Tibial nerve (tissue), 4 donors: ENCODE measurements at places on chromosomes 6 and 20.

GRCh38 chr6:105522626-105523322 is 119.9 kb upstream of the PREP start:
- DNase-seq = no peak

- DNase-seq = no peak
These were observed 2.6 kb downstream of the TFEB start for GRCh38 chr6:41732591-41733359.

DNA sequence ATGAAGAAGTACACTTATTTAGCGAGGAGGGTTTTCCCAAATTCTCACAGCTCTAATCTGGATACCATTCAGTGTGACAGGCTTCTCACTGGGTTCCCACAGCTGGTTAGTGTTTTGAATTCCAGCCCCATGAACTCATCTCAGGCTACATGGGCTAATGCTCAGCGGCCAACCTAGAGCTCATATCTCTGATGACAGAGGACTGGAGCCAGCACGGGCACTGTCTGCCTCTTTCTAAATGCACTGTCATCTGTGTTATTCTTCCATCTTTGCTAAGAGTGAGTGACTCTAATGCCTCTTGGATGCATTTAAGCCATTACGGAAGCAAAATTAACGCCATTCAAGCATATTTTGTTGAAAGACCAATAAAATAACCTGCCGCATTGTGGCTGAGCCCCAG is 308.9 kb upstream of the JAG1 start:
- DNase-seq = peak; percentile 38

DNA sequence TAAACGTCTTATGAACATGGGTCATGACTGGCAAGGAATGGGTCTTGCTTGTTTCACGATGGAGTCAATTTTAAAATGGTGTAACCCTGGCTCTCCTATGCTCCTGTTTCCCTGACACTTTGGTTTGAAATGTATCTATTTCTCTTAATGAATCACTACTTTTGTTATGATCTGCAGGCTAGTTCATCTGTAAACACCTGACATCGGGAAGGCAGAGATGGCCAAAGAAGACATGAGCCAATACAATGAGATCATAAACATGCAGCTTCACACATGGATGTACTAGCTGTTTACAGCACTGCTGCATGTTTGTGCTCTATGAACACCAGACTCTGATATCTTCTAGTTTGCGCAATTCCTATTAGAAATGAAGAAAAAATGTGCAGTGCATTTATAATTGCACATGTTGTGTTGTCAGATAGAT is 11.0 kb upstream of the RAD21L1 start:
- no peak for DNase-seq

GRCh38 chr6:45645302-45645701 is 267.6 kb upstream of the SUPT3H start:
- DNase-seq = no peak

GRCh38 chr6:8065519-8065911 is 1.3 kb upstream of the BLOC1S5 start:
- DNase-seq = no peak

DNA sequence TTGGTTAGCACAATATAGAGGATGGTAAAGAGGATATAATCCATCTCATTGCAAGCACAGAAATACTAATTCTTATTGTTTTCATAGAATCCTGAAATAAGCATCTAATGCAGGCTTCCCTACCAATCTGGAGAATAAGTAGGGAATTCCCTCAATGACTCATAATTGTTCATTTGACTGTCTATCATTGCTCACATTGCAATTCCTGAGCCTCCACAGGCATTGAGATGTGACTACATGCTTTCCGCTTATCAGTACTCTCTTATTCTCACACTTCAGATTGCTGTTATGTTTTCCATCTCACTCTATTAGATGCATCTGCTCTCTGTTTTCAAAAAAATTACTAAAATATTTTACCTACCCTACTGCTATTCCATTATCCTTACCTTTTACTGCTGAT is 216.2 kb upstream of the PRSS16 start:
- no peak for DNase-seq

GRCh38 chr6:7236306-7237209 is 76.4 kb downstream of the SSR1 start:
- DNase-seq = no peak

- DNase-seq = no peak
These were observed 117.6 kb downstream of the DST start for GRCh38 chr6:56524891-56525703.

GRCh38 chr6:100685747-100686146 is 195.4 kb downstream of the ASCC3 start:
- no peak for DNase-seq

GRCh38 chr6:27505209-27506027 is 32.5 kb upstream of the ZNF184 start:
- peak; percentile 47 for DNase-seq

DNA sequence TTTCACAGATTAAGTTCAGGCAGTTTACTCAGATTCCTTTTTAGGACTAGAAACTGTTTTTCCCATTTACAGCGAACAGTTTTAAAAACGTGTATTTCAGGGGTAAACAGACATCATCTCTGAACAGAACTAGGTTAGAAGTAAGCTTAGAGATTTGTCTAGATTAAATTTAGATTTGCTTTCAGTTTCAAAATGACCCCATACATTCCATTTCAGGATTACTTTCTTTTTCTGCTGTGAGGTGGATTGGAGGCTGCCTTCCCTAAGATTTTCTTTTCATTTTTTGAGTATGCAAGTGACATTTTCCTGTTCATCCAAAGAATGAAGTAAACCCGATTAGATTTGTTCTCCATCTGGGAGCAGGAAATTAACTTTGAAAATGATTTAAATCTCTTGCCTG is 747.2 kb downstream of the KHDRBS2 start:
- no peak for DNase-seq

DNA sequence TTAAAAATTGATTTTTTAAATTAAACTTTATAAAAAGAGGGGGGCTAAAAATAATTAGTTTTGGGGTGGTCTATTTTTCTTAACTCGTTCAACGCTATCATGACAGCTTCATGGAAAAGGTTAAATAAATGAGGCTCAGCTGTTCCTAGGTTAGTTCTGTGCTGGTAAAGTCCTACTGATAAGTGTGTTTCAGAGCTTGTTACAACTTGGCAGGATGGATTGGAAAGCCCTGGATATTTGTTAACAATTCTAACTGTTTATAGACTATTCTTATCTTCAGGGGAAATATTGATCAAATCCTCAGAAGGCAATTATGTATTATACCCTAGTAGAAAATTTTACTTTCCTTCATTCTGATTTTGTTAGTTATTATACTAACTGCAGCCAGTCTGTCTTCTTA is 50.4 kb downstream of the IL22RA2 start:
- no peak for DNase-seq

- DNase-seq = no peak
These were observed 27.7 kb downstream of the SRPK1 start for GRCh38 chr6:35893246-35893645.

GRCh38 chr6:1579096-1579495 is 30.6 kb upstream of the FOXC1 start:
- no peak for DNase-seq

- no peak for DNase-seq
These were observed 42.9 kb downstream of the PPP1R14C start for GRCh38 chr6:150185732-150186117.

GRCh38 chr6:38509713-38510112 is 130.0 kb downstream of the BTBD9 start:
- DNase-seq = no peak

- DNase-seq = no peak
These were observed 30.4 kb downstream of the SERPINB9 start for GRCh38 chr6:2872423-2873358.

DNA sequence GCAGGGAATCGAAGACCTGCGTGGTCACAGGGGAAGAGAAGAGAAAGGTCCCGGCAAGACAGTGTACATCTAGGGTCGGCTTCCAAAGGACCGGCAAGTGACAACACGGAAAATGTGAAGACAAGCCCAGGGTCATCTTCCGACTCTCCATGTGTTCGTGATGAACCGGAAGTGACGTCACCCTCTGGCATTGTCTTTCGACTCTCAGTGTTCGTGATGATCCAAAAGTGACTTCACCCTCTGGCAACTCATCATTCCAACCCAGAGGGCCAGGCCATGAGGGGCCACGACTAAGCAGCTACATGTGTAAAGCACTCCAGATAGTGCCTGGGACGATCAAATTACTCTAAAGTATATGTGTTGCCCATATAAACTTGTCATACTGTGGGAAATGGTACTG is 290.8 kb downstream of the THBS2 start:
- no peak for DNase-seq

DNA sequence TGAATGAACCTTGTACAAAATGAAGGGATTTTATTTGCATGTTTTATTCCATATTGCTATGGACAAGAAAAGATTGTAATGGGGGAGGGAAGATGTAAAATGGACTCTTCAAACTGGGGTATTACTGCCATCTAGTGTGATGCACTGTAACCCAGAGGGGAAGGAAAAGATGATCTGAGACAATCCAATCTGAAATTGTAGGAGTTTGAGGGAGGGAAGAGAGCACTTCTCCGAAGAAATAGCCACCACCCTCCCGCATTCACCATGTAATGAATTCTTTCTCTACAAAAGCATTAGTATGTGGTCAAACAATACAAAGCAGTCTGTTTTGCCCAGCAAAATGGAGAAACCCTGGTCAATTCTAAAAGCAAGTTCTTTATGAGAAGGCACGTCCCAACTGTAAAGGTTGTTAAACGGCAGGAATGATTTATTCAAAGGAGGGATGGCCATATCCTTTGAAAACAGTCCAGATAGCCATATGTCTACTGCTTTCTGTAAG is 679.5 kb upstream of the NRSN1 start:
- DNase-seq = no peak

DNA sequence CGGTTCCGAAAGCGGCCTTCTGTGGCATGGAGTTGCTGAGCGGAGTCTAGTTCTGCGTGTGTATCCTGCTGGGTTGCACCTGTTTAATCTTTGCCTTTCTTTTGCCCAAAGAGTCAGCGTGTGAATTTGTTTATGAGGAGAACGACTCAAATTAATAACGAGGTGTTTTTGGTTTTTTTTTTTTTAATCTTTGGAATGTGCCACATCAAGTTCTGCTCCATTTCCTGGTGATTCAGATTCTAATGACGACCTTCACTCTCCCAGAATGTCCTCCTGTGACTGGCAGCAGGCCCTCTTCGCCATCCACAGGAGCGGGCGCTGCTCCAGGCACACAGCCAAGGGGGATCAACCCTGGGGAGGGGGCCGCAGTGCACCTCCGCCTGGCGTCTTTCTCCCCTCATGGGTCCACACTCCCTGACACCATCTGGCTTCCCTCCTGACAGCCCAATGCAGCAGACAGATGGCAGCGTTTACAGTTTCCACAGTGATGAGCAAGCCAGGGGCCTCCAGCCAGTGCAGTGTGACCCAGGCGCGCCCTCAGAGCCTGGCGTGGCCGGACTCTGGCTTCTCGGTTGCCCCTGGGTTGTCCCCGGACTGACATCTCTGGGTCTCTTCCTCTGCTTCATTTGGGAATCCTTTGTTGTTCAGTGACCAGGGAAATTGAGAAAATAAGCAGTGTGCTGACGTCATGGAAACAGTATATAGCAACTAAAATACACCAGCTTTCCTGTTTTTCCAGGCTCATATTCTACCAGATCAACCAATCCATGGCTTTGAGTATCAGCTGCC is 27.5 kb upstream of the AFDN start:
- DNase-seq = no peak

DNA sequence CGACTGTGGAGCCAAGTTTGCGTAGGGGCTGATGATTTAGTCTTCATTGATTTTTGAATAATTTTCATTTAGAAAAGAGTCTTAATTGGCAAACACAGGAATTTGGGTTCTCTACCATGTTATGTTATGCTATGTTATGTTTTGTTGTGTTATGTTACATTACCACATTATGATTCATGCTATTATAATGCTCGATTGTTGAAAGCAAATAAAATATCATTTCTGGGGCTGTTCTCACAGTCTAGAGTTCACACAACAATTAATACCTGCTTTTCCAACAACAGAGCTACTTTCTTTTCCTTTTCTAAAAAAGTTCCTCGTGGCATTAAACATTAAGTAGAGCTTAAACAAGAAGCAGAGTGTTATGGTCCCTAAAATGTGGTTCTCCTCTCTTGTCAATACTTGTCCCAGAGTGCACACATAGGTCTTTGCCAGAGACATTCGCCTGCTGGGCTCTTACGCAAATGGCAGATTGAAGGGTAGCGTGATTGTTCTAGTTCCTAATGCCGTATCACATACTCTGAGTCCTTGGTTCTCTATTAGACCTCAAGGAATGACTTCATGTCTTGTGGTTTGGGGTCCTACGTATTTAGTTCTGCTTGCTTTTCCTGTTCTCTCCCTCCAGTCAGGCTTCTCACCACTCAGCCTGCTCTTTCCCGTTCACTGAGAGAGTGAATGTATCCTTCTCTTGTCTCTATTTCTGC is 370.3 kb downstream of the CD109 start:
- no peak for DNase-seq

DNA sequence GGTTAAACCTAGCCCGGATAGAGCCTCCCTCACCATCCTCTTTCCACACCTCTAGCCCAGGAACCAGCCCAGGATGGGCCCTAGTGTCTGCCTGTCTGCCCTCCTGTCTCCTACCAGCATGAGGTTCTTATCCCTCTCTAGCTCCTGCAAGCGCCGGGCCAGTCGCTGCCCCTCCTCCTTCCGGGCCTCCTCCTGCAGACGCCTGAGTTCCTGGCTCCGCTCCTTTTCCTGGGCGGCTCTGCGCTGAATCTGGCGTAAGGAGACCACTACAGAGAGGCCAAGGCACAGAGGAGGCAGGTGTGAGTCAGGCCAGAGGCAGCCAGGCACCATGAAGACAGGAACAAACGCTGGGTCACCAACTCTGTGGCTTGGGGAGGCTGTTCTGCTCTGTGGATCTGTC is 4.3 kb upstream of the PSORS1C2 start:
- DNase-seq = peak; percentile 34

GRCh38 chr6:87905101-87905641 is 142.5 kb upstream of the SPACA1 start:
- no peak for DNase-seq

DNA sequence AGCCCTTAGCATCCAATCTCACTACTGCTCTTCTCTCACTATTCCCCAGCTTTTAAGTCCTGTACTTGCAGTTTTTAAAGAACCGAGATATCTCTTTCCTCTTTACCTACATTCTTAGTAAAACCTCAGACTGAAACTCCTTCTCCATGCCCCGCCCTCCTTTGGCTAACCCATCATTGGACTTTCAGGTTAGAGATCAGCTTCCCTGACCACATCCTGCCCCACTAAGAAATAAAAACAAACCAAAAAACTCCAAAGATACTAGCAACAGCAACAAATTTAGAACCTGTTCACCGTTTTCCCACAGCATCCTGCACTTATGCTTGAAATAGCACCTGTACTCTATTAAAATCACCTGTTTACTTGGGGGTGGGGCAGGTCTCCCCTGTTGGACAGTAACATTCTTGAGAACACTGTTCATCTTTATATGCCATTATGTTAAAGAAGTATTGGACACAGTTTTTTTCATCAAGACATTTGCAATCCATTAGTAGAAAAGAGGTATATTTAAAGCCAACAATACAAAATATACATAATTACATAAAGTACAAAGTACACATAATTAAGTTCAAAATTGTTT is 16.3 kb upstream of the SMAP1 start:
- DNase-seq = no peak
